Caki2 (cell line): ENCODE measurements at places on chromosomes 16 and 17. TPM values are rescaled to one million over a fixed set of nuclear protein-coding genes. Genes with fewer than 3 reads are reported as not detected.

TP53TG3 gene
- total RNA-seq: not detected in 2 replicates

COQ9 gene
- 92.2 and 114 TPM in 2 replicates for total RNA-seq

DNA sequence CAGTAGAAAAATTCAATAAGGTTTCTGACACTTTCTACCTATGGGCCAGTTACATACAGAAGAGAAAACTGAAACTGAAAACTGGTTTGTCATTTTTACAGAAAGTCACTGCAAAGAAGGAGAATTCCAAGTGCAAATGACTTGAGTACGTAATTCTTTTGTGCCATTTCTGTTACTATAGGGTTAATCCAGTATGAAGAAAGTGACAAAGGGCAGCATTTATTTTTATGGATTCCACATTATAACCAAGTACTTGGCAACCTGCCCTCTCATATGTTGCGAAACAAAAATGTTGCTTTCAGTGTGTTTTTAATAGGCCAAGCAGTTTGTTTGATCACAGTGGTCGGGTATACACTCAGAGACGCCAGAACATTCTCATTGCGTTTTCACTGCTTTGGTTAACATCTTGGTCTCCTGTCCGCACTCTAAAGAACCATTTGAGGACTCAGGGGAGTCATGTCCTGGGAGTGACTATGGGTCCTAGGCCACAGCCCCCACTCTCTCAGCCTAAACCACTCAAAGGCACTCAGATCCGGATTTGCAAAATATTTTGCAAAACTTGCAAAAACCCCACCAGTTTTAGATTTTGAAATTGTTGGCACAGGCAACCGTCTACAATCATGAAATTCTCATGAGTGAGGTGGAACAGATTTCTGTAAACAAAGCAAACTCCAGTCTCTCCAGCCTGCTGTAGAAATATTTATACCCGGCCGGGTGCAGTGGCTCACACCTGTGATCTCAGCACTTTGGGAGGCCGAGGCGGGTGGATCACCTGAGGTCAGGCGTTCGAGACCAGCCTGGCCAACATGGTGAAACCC, 15.4 kb upstream of the HELZ start:
- DNase-seq: no peak

CHAD gene
- not detected in 2 replicates for total RNA-seq

TAT gene
- not detected in 2 replicates for total RNA-seq

ASIC2 gene
- total RNA-seq: 2.4 and 2.5 TPM in 2 replicates

CIITA gene
- total RNA-seq: not detected in 2 replicates

- no peak for DNase-seq
Observed at GRCh38 chr16:86781046-86781445, 202.7 kb downstream of the FOXL1 start.

GRCh38 chr16:52050418-52050817, 496.5 kb downstream of the TOX3 start:
- DNase-seq: peak; percentile 66

CYLD gene
- total RNA-seq: 6.2 and 19.5 TPM in 2 replicates

- no peak for DNase-seq
Observed at GRCh38 chr17:69729944-69730343, 315.4 kb downstream of the MAP2K6 start.

CTRL gene
- 1.1 TPM in 1 of 2 replicates, not detected in the other for total RNA-seq

- DNase-seq: peak; percentile 3
Observed at GRCh38 chr16:74107795-74108610, 188.6 kb upstream of the PSMD7 start.

DNA sequence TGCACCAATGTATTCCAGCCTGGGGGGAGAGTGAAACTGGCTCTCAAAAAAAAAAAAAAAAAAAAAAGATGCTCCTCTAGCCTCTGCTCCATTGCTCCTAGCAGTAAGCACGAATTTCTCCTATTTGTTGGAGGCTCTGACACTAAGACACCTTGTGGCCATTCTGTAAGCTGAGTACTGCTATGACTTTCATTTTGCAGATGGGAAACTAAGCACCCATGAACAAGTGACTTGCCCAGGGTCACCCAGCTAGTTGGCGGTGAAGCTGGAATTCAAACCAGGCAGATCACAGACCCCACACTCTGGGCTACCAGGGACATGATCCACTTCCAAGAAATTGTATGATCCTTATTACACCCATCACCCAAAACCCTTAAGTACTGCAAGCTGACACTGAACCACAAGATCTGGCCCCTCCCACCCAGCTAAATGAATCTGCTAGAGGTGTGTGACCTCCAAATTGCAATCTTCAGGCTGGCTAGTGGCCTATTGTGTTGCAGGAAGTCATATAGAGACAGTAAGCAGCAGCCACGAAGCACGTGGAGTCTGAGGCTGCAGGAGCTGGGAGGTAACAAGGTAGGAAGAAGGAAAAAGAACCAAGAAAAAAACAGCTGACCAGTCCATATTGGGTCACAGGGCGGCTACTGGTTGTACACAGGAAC, 209.4 kb downstream of the XYLT1 start:
- no peak for DNase-seq

- no peak for DNase-seq
Observed at GRCh38 chr17:77436058-77436442, 295.3 kb downstream of the SEC14L1 start.

- DNase-seq: no peak
Observed at GRCh38 chr17:57697891-57698711, 47.0 kb downstream of the CCDC182 start.

MT1H gene
- total RNA-seq: not detected in 2 replicates

GRCh38 chr17:78128551-78129350, at the start of gene TMC6:
Gene TMC6, minus strand, starts transcription at chr17:78128755. Its CDS starts 1,923 bp downstream, at chr17:78126832.
- DNase-seq: peak; percentile 58

PRKAR1A gene
- total RNA-seq: 127 and 161 TPM in 2 replicates

ITGB4 gene
- total RNA-seq: 8.1 and 12.4 TPM in 2 replicates

- DNase-seq: no peak
Observed at GRCh38 chr17:27283060-27283459, 10.9 kb upstream of the WSB1 start.

GRCh38 chr17:71392715-71393567, 727.9 kb upstream of the SOX9 start:
- no peak for DNase-seq

GP1BA gene
- total RNA-seq: not detected in 2 replicates

DNA sequence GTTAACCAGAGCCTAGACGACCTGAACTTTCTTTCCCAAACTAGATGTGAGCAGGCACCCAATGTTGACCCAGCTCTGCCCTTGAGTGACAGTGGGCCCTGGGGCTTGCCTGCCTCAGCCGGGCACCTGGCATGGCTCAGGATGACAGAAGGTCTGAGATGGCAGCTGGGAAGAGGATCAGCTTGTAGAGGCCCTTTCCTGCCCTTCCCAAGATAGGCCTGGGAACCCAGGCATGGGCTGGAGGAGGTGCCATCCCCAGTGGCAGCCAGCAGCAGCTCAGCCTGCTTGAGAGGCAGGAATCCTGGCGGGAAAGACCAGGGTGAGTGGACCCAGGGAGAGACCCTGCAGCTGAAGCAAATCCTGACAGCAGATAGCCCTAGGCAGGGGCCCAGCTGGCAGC, 59.1 kb downstream of the PIPOX start:
- no peak for DNase-seq

TSPOAP1 gene
- total RNA-seq: not detected in 2 replicates
